ENCODE measurements at places on chromosomes 3 and 15. TPM values are rescaled to one million over a fixed set of nuclear protein-coding genes. Genes with fewer than 3 reads are reported as not detected.
A peak's percentile ranks its signal among the peaks of the same experiment; 100 is the strongest.

DNA sequence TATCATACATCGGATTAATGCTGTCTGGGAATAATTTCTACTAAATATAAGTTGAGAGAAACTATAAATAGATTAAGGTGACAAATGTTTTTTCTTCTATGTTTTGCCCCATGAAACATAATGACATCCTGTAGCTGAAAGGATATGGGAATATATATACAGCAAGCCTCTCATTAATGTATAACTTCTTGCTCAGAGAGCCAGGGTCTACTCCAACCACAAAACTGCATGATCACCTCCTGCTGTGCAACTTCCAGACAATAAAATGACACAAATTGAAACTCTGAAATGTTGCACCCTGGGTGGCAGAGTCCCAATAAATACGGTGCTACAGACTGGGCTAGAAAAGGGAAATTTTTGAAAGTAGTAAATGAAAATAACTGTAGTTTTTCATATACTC, 571.9 kb upstream of the CBLB start:
- no peak for DNase-seq

DNA sequence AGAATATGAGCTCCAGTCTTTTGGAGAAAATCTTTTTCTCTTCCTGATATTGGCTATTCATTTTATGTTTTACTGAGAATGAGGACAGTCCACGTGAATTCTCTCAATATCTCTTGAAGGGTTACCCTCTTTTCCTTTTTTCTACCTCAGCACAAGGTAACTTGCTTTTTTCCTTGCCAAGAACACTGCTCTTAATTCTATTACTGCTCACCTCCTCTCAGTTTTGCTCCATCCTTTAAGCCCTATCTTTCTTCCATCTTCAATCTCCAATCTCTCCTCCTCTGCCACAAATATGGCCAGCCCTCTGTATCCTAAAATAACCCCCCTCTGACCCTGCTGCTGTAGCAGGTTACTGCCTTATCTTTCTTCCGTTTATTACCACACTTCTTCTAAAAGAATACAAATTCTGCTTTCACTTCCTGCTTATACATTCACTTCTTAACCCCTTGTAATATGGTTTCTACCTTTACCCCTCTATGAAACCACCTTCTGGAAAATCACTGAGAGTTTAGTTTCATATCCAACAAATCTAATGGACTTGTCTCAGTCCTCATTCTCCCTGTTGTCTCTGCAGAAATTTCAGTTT, 89.0 kb downstream of the NFKBIZ start:
- peak; percentile 66 for DNase-seq

- no peak for DNase-seq
These were observed 76.1 kb downstream of the FRMD4B start for GRCh38 chr3:69309814-69310213.

DNA sequence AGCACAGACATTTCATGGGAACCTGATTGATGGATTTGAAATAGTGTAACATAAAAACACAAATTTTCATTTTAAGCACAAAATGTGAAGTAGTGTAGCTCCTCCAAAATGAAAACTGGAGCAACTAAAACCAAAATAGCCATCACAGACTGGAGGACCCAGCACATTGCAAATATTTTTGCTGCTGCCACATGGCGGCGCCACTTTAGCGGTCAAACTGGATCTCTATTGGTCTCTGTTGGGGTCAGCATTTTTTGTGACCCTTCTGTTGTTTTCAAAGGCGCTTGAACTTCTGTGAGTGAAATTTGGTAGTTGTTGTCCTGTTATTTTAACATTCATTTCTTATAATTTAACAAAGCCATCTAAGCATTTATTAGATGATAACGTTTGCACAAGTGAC, 259.9 kb downstream of the IL20RB start:
- DNase-seq, result no peak

DNA sequence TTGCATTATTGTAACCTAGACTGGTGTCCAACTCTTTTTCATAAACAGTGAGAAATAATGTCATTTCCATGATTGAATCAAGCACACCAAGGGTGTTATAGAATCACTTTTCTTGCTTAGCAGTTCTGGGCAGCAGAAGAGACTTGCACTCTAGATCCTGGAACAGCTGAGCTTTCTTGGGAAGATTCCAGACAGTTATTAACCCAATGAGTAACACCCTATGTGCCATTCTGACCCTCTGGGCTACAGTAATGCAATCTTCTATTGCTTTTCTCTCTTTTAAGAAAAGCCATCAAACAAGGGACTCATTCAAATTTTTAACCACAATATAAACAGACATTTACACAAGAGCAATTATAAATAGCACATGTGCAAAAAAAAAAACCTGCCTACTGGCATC, 39.3 kb upstream of the USP3 start:
- DNase-seq, result no peak

DNA sequence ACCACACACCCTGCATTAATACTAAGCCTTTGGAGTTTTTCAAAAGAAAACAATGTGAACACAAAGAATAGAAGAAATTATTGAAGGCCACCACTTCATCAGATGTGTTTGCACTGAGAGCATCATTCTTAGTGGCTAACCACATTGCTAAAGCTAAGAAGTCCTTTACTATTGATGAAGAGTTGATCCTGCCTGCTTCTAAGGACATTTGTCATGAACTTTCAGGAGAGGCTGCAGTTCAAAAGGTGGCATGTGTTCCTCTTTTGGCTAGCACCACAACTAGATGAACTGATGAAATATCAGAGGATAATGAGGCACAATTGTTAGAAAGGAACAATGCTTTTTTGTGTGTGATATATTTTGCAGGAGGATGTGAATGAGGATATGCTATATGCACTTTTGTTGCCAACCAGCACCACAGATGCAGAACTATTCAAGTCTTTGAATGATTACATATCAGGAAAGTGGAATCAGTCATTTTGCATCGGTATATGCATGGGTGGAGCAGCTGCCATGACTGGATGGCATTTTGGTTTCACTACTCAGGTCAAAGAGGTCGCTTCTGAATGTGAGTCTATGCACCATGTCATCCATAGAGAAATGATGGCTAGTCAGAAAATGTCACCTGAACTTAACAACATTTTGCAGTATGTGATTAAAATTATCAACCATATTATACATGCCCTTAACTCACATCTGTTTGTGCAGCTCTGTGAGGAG, 2.5 kb upstream of the EID1 start:
- DNase-seq, result no peak

GRCh38 chr15:101210058-101210457, 41.8 kb downstream of the CHSY1 start:
- no peak for DNase-seq

Gene PLSCR5
- total RNA-seq, result not detected

Gene SAMD7
- total RNA-seq, result 0.12 TPM

Measured in B cell (primary cell).